COLO829 (cell line): ENCODE measurements at places on chromosomes 2 and 18.

- DNase-seq = no peak
Measured at GRCh38 chr2:226796840-226797288, 2.8 kb downstream of the IRS1 start.

- DNase-seq = no peak
Measured at GRCh38 chr2:100141906-100142305, 484 bp downstream of the AFF3 start.

DNA sequence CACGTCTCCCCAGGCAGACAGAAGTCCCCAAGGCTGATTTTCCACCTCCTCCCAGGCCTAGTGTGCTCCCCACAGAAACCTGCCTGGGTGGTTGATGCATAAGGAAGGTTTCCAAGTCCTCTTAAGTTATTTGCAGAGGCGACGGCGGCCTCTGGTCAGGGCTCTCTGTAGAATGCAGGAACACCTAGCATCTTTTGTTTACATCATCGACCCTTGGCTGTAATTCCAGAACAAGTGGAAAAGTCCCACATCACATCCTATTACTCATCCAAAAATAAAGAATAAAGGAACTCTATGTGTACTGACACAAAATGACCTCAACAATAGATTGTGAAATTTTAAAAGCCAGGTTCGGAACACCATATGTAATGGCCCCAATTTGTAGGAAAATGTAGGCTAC is 211.1 kb downstream of the ALPK2 start:
- DNase-seq = no peak

GRCh38 chr2:112151271-112151670 is 13.1 kb downstream of the FBLN7 start:
- no peak for DNase-seq

DNA sequence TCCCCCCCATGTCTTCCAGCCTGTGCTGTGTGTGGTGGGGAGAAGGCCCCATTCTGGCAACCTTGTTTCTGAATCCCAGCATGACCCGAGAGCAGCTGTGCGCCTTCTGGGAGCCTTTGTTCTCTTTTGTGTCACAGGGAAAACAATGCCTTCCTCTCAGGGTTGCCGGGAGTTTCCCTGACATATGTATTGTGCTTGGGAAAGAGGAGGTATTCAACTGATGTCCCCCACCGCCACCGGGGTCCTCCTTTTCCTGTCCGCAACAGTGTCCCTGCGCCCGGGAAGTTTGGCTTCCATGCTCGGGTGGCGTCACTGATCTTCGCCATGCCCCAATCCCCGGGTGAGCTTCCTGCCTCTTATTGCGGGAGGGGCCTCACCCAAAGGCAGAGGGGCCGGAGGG is 77.5 kb upstream of the ASB18 start:
- no peak for DNase-seq

GRCh38 chr2:88545118-88545517 is 82.1 kb downstream of the EIF2AK3 start:
- DNase-seq = peak; percentile 74

DNA sequence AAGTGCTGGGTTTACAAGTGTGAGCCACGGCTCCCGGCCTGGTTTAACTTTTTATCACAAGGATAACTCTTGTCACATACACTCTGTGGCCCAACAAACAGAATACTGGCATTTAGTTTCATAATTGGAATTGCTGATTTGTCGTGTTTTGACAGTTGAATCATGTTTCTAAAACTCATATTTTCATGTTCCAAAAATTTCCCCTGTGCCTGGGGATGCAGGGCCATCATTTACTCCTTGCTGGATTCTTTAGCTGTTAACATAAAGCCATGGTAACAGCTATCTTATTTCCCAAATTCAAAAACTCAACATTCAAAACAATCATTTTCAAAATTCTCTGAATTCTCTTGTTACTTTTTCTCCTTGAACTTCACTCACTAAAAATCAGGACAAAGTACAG is 16.5 kb upstream of the ATG16L1 start:
- DNase-seq = no peak

DNA sequence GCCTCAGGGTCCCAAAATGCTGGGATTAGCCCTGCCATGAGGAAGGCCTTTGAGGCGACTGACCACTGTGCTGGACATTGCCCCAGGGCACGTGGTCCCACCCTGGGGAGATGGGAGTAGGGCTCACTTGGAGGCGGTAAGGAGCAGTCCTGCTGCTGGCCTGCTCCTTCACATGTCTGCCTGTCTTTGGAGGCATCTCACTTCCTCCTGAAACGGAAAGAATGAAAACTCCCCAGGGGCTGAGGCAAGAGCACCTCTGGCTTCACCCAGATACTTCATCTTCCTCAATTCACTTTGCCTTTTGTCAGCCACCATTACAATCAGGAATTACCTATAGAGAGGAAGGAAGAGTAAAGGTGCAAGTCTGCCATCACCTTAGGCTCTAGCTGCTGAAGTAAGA is 59.9 kb upstream of the GATA6 start:
- no peak for DNase-seq

GRCh38 chr2:239262484-239263230 is 138.2 kb downstream of the HDAC4 start:
- no peak for DNase-seq

GRCh38 chr2:153601812-153602211 is 123.2 kb upstream of the RPRM start:
- no peak for DNase-seq

- DNase-seq = no peak
Measured at GRCh38 chr2:173109253-173110188, 33.9 kb downstream of the MAP3K20 start.

DNA sequence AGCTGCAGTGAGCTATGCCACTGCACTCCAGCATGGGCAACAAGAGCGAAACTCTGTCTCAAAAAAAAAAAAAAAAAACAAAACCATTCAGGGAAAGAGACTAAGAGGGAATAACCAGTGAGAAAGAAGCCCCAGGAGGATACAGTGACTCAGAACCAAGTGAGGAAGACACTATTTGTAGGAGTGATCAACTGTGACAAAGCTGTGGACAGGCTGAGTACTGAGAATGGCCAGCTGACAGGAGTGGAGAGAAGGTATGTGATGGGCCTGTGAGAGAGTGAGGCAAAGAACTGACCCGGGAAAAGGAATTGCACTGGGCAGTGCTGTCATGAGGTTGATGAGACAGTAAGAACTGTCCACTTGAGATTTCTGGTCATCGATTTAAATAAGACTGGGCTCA is 6.7 kb upstream of the LCT start:
- no peak for DNase-seq

DNA sequence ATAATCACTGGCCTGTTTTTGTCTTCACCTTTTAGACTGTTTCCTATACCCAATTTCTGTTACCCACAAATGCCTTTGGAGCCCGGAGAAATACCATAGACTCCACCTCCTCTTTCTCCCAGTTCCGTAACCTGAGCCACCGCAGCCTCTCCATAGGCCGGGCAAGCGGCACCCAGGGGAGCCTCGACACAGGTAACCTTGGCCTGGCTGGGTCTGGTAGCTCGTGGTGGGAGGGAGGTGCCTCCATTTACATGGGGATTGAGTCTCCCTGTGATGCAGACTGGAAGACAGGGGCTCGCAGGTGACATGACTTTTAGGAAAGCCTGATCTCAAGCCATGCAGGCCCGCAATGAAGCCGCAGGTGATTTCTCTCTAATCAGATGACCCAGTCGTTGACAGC is 100.6 kb downstream of the CABLES1 start:
- DNase-seq = no peak

DNA sequence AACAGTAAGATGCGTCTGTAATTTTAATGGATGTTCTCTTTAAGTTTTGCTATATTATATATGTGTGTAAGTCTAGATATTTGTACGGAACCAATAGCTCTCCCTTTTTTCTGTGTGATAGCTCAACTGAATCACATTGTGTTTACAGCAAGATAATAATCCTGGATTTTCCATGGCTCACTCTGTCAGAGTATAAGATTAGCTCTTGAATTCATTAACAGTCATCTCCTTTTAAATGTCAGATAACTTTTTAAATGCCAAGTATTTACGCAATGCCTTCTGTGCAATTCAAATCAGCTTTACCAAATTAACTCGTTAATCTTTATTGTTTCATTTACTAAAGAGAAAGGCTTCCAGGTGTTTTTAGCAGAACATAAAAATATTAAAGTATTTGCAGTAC is 76.9 kb downstream of the KIAA2012 start:
- no peak for DNase-seq

- no peak for DNase-seq
Measured at GRCh38 chr2:59390581-59390980, 1149.5 kb upstream of the FANCL start.

GRCh38 chr18:43534511-43534910 is 257.2 kb upstream of the SYT4 start:
- DNase-seq = peak; percentile 6

- DNase-seq = peak; percentile 99
Measured at GRCh38 chr2:219279151-219279915, at the start of gene DNAJB2. DNAJB2 (plus strand) TSS chr2:219279366; CDS start chr2:219279834, 468 bp downstream.

- no peak for DNase-seq
Measured at GRCh38 chr2:76998704-76999103, 523.5 kb downstream of the LRRTM4 start.

- peak; percentile 83 for DNase-seq
Measured at GRCh38 chr2:28610583-28611201, 114.8 kb downstream of the PLB1 start.
